ENCODE measurements at places on chromosomes 6 and 20.

DNA sequence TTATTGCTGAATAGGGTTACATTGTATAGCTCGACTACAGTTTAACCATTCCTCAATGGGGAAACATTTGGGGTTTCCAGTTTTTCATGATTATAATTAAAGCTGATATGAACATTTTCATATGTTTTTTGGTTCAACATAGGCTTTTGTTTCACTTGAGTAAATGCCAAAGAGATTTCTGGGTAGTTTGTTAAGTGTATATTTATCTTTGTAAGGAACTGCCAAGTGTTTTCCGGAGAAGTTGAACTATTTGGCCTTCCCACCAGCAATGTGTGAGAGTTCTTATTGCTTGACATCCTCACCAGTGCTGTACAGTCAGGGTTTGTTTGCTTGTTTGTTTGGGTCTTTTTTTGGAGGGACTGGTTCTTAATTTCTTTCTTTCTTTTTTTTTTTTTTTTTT is 83.7 kb upstream of the RALY start:
- DNase-seq: no peak

DNA sequence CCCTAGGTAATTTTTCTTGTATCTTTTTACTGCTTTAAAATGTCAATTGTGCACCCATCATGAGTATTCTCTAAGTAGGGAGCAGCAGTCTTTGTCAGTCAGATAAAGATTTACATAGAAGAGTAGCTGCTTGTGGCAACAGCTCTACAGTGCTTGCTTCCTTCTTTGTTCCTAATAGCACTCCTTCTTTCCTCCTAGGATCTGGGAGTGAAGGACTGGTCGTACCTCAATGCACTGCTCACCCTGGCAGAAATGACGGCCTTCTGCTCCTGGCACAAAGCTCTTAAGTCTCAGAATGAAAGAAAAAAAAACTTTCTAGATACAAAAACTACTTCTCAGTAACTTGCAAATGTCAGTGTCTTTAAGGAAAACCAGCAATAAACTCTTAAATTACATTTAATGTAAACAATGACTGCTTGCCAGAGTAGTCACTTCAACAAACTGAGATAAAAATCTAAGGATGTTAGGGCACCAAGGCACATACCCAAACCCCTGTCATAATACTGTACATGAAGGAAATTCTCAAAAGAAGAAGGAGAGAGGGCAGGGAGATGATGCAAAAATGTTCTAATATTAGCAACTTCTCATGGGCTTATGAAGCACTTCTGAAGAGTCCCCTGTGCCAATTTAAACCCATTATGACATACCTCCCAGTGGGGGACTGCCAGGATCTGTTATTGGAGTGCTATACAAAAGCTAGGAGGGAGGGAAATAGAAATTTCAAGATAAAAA is 34.0 kb downstream of the NCOA6 start:
- no peak for DNase-seq

DNA sequence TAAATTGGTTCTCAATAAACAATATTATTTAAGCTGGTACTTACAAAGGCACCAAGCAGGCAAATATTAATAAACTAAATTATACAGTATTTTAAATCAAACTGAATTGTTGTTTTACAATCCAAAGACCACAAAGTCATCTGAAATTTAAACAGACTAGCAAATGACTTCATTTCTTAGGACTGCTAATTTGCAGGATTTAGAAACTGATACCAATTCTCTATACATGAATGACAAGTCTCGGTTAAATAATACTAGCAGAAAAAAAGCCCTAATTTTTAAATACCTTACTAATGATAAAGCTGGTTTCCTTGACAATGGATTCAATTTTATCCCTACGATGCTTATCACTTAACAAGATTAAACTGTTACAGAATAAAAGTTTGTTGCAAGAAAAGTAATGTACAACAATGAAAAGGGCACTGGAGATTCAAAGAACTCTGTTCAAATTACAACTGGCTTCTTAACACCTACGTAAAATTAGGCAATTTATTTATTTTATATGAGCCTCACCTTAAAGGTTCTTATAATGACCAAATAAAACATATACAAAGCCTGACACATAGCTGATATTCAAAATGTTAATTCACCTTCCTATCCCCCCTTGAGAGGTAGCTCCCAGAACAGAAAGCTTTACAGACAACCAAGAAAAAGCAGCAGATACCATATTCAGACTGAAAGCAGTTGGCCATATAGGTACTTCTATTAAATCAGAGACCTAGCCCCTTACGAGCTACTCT is 33.1 kb downstream of the HBS1L start:
- no peak for DNase-seq

DNA sequence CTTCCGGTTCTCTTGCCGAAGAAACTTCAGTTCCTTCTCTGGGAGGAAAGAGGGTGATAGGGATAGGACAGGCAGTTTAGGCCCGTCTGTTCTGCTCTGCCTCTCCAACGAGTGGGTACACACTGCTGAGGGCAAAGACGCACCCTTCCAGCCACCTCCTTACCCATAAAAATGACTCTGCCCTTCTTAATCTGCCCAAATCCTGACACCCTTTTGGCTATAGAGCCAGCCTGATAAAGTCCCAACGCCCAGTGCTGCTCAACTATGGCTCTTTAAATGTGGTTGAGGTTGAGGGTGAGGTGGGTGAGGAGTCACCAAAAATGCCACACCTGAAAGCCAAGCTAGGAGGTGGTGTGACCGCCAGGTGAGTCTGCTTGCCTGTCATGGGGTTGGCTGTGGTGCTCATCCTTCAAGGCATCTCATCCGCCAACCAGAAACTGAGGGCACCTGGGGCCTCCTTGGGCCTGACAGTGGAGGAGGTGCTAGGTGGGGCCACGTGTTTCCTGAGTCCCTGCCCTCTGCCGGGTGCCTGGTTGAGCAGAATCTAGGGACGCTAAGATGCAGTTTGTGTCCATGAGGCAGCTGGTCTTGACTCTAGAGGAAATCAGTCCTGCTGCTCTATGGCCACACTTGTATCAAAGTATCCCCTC is 16.3 kb downstream of the CCDC167 start:
- peak; percentile 64 for DNase-seq

GRCh38 chr6:112109262-112109661 is 21.9 kb downstream of the FAM229B start:
- no peak for DNase-seq

GRCh38 chr20:35448788-35449373 is 6.5 kb upstream of the CEP250 start:
- no peak for DNase-seq

GRCh38 chr6:87848616-87849015 is 146.6 kb upstream of the AKIRIN2 start:
- DNase-seq: no peak

GRCh38 chr20:2373098-2373497 is 7.6 kb upstream of the TGM6 start:
- DNase-seq: no peak

DNA sequence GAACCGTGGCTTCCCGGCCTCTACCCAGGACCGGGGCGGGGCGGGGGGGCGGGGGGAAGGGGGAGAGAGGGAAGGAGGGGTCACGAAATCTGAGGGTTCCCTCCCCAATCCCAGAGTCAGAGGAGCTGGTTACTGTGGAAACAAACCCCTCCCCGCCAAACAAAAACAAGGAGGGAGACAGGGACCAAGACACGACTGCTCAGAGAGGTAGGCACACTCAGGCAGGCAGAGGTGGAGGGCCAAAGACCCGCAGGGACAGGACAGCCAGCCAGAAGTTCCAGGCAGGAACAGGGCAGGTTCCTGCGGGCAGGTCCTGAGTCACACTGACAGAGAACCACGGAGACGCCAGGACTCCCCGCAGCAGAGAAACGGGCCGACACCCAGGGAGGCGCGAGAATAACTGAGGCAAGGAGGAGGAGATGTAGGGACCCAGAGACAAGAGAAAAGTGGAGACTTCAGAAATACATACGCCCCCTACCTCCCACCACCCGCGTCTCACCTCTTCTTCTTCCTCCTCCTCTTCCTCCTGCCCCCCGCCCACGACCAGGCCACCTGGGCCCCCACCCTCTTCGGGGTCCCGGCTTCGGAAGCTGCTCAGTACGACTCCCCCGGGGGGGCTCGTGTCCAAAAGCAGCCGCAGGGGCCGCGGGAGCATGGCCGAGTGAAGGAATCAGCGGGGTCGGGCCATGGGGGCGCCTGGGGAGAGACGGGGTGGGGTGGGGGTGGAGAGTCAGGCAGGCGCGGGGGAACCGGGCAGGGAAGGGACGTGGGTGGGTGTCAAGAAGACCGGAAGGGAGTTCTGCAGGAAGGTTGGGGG is 578 bp downstream of the RGL2 start:
- DNase-seq: peak; percentile 49

Measured in hematopoietic multipotent progenitor cell treated with erythropoietin and hydrocortisone succinate and interleukin-3 and kit ligand, for 15 days (in vitro differentiated cells).